Activated T-cell treated with anti-CD3 and anti-CD28 coated beads, Interleukin-2, amount 50 U/mL, for 1 hour (primary cell): ENCODE measurements at places on chromosomes 2 and 18.

DNA sequence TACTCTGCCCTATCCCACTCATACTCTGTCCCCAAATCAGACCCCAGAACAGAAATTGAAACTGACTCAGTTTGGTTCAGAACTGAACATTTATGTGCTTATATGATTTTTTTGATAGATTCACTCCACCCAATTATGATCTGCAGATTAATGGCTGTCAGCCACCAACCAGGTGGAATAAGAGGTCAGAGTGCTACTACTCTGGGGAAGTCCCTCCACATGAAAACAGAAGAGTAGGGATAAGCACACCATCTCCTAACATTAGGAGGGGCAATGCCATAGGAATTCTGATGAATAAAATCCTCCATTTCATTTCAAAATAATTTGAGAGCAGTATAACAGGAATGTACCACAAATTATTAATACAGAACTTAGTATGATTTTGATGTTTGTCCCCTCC, 36.3 kb upstream of the UGP2 start:
- DNase-seq: no peak

- no peak for DNase-seq
Measured at GRCh38 chr2:72146347-72147302, 1.0 kb downstream of the CYP26B1 start.

GRCh38 chr2:207143215-207144172, 22.3 kb downstream of the KLF7 start:
- peak; percentile 65 for DNase-seq

DNA sequence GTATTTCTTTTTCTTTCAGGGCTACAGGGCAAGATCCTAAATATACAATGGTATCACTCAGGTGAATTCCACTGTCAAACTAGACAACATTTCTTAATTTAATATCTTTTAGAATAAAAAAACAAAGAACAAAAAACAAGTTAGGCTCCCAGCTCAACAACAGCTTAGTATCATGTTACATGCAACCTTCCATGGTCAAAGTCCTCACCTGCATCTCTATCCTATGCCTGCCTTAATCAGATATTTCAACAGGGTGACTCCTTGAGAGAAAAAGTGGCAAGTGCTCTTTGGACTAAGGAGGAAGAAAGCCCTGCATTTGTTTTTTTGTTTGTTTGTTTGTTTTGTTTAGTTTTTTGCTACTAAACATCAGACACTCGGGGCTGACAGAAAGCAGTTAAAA, 50.2 kb downstream of the WDFY1 start:
- no peak for DNase-seq

- no peak for DNase-seq
Measured at GRCh38 chr2:11132036-11132671, 23.1 kb upstream of the SLC66A3 start.

- no peak for DNase-seq
Measured at GRCh38 chr2:7450833-7451190, 533.6 kb downstream of the RNF144A start.

GRCh38 chr18:58069721-58070292, 25.8 kb downstream of the NEDD4L start:
- DNase-seq: no peak

- DNase-seq: no peak
Measured at GRCh38 chr18:9507565-9508088, 32.3 kb downstream of the RALBP1 start.

DNA sequence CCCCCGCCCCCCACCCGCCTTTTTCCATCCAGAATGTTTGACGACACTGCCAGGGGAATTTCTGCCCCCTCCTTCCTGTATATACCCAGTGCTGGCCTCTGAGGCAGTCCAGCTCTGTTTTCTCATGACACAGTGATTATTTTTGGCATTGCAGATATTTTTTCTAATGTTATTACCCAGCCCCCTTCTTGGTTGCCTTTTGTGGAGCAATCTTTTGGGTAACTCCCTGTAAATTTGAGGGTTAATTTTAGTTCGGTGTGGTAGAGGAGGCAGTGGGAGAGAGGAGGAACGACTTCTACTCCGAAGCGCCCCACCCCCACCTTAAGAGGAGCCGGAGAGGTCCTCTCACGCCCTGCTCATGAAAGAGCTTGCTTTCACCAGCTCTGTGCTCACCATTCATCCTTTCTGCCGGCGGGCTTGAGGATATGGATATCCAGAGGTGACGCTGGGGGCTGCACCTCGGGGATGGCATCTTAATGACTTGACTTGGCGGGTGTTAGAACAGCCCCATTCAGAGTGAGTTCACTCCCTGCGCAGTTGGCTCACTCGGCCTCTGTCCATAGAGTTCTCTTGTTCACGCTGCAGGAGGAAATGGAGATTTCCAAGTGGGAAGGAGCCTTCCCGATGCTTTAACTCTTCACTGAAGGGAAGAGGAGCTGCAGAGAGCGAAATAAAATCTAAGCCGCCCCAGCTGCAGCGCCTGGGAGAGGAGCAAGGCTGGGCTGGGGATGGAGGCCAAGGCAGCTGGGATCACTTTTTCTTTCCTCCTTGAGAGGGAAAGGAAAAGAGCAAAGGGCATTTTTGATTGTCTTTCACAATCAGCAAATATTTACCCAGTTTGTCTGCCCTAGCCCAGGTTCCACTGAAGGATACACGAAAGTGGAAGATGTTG, 38.4 kb downstream of the EPAS1 start:
- no peak for DNase-seq

DNA sequence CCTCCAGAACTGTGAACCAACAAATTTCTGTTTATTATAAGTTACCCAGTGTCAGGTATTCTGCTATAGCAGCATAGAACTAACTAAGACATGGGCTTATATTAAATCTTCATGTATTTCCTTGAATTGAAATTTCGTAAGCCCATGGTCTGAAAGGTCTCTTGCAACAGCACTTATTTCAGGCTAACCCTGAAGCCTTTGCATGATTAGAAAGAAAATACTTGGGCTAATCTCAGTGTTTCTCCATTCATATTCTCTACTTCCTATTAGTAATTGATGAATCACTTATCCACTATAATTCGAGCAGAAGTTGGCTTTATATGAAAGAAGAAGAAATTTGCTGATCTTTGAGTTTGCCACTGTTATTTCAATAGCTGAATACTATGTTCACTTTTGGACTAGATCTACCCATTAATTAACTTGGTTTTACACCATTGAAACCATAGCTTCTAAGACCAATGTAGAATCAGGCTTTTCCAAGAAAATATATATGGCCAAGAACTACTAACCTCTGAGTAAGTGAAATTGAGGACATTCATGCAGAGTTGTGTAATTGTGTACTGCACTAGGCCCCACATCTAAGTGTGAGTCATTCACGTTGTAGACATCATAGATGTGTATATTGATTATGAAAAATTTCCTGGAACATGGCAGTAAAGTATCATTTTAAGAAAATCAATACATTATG, 731.6 kb downstream of the SOCS6 start:
- no peak for DNase-seq

DNA sequence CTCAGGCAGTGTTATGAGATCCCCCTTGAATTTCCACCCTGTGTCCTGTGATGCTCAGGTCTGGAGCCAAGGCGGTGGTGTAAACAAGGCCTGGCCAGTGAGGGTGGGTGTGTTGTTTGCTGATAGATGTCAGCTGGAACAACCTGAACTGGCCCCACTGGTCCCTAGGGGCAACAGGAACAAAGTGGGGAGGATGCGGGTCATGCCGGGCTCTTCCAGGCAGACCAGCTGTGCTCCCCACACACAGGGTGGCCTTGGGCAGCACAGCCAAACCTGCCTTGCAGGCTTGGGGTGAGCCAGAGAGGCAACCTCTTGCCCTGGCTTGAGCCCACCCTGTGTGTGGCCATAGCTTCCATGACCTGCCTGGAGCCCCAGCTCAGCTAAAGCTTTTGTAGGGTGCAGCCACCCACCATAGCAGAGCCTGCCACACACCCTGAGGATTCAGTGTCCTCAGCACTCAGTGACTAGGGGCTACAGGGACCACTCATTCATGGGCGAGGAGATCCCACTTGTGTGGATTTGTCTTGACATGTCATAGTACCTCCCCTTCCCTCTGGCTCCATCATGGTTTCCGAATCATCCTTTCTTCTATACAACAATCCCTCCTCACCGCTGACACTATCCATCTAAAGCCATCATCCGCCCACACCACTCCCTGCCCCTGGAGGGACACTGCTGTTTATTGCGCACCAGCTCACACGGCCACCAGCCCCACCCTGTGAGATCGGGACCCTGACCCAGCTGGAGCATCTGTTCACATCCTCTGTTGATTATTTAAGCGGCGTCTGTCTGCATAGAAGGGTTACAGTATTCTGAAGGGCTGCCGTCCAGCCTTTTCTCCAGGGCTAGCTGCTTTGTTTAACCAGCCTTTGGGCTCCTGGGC, 268.8 kb downstream of the CYP26B1 start:
- no peak for DNase-seq
